MCF 10A (cell line): ENCODE measurements at places on chromosomes 12 and 14. TPM values are rescaled to one million over a fixed set of nuclear protein-coding genes. Genes with fewer than 3 reads are reported as not detected.

GRCh38 chr12:49294086-49294803 lies 702 bp upstream of the PRPH start:
- DNase-seq = no peak

CHST11 gene
- 4.8 and 5.3 TPM in 2 replicates for total RNA-seq

ACOT6 gene
- not detected in 2 replicates for total RNA-seq

MDP1 gene
- total RNA-seq = 11.0 and 20.2 TPM in 2 replicates

DNA sequence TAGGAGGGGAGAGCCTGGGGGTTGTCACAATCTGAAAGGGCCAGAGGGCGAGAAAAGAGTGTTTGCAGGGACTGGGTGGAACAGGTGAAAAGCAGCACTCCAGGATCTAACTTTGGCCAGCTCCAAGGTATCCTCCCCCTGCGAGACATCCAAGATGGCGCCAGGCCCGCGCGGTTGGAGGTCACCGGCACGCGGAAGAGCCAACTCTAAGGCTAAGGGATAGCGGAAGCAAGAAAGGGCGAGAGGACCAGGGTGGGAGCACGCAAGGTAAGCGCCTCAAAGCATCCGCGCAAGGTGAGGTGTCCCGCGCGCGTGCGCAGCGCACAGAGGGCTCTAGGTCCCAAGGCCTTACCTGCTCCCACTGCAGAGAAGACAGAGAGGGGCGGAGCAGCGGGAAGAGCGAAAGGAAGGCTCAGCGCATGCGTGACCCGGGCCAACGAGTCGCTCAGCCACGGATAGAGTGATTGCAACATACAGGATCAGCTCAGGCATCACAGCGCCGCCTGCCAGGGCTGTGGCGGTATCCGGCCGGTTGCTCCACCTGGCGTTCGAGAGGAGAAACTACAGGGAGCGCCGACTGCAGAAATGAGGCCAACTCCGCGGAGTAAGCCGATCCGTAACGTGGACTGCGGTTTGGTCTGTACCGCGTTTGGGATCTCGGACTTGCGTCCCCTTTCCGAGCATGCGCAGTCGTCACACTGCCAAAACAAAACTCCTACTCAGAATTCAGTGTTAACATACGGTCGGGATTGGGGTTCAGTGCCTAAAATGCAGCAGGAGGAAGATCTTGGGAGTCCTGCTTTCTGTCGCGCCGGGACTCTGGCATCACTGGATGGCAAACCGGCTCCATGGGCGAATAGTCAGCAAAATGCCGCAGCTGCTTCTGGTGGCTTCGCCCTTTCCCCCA lies at the start of gene ATP5MC2:
Gene ATP5MC2, minus strand, starts transcription at position 383 of the 907 bp plus-strand sequence. CDS start 3,469 bp downstream, outside the sequence.
- peak; percentile 98 for DNase-seq

- DNase-seq = no peak
These were observed 89.4 kb downstream of the R3HDM2 start for GRCh38 chr12:57341275-57341990.

DNA sequence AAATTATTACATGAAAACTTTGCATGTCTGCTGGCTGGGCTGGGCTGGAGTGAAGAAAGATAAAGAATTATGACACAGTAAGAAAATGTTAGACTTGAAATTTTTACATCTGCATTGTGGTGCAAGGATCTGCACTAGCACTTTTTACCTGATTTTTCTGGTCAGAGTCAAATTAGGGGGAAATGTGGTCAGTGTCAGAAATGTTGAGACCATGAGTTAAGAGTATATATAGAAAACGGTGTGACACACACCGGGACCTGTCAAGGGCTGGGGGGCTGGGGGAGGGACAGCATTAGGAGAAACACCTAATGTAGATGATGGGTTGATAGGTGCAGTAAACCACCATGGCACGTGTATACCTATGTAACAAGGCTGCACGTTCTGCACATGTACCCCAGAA lies 90.3 kb downstream of the IGF1 start:
- DNase-seq = no peak

DNA sequence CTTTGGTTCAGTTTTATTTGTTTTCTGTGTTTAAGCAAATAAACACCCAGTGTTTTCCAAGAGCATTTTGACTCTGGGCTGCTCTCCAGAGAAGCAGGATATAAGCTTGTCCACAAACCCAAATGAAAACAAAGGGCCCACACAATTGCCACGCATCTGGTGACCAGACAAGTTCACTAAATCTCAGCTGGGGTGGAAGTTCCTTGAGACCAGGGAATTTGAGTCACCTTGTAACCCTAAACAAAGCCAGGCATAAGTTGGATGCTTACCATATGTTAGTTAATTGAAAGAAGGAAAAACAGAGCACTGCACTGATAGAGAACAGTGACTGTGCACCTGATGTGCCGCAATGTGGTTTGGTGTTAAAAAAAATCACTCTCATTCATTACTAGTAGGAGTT lies 1.6 kb upstream of the TXNRD1 start:
- DNase-seq = peak; percentile 78

KRT77 gene
- not detected in 2 replicates for total RNA-seq

DNA sequence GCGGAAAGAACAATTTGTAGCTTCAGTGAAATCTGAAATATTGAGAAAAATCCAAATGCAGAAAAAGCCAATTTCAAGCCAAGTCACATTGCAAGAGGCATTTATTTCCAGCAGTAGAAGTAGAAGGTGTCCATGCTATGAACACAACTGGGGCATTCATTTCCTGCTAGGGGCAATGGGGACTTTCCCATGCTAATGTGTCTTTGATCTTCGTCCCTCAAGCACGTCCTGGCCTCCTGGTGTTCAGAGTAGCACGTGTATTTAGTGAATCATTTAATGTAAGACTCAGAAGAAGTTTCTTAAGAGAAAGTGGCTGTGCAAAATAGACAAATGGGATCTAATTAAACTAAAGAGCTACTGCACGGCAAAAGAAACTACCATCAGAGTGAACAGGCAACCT lies 267.9 kb downstream of the TMEM132C start:
- DNase-seq = no peak

- no peak for DNase-seq
These were observed 467.2 kb downstream of the MED13L start for GRCh38 chr12:115810122-115810901.

NKX2-1 gene
- total RNA-seq = not detected in 2 replicates

SYNDIG1L gene
- not detected in 2 replicates for total RNA-seq

DNA sequence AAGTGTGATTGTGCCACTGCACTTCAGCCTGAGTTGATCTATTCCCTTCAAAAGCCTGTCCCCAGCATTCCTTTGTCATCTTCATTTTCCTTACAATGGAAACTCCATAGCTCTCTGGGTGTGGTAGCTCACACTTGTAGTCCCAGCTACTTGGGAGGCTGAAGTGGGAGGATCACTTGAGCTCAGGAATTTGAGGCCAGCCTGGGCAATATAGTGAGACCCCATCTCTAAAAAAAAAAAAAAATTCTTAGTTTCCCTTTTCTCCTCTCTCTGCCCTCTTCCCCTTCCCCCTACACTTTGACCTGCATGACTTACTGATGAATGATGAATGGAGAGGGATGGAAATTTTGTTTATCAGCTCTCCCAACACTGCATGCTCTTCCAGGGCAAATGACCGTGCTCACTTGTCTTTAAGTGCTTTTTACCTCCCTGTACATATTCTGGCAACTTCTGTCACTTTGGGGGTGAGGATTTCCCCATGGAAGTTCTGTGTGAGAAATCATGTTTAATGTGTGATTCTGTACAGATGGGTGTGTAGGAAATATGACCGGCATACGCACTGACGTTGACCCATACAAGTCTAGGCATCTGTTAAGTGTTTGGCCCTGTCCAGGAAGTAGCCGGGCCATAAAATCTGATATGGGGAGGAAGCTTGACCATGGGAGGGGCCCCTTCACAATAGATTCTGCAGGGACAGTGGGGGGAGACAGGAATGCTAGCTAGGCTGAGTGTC lies 65.4 kb downstream of the ZFP36L1 start:
- DNase-seq = no peak

FAIM2 gene
- not detected in 2 replicates for total RNA-seq

TMEM30B gene
- 0.09 and 0.22 TPM in 2 replicates for total RNA-seq

DNA sequence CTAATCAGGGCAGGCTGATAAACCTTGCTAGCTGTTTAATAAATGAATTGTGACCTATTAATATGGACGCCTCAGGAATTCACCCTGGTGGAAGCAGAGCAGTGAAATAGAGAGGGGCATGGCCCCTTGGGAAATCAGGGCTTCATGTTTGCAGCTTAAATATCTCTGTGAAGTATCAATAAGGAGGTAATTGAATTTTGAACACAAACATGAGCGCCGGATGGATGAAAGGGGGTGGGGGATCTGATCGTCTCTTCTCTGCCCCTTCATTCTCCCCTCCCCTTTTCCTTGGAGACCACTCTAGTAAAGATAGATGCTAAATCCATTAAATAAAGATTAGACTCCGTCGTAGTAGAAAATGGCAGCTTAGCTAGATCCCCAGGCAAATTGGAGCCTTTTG lies 70.5 kb downstream of the LIN52 start:
- no peak for DNase-seq

GRCh38 chr14:37588956-37589714 lies 5.9 kb downstream of the FOXA1 start:
- no peak for DNase-seq

MANSC4 gene
- not detected in 2 replicates for total RNA-seq

LTBP2 gene
- 9.1 and 16.8 TPM in 2 replicates for total RNA-seq

DNA sequence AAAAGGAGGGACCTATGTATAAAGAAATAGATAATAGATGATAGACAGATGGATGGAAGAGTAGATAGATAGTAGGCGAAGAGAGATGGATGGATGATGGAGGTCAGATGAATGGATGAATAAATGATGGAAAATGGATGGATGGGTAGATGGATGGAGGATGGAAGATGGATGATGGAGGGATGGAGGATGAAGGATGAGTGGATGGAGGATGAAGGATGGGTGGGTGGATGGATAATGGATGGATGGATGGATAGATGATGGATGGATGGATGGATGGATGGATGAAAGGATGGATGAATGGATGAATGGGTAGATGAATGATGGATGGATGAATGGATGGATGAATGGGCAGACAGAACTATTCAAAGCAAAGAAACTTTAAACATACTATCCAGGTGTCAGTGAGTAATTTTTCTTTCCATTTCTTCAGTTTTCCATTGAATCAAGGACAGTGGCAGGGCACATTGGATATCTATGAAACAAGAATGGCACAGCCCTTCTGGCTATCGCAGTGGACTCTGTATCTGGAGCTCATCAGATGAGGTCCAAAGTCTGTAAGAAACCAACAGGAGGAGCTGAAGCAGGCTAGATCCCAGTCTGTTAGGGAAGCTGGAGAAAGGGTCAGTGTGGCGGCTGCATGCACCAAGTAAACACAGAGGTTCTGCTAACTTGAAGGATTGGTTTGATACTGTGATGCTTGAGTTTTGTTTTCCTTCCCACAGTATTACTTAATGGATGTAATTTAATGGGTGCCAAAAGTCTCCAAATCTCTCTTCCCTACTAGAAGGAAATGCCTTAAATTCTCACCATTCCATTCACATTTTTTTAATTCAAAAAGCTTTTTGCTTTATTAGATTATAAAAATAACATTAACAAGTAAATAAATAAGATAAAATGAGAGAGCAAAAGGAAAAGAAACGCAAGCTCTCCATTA lies 18.1 kb upstream of the MED13L start:
- DNase-seq = no peak

DNA sequence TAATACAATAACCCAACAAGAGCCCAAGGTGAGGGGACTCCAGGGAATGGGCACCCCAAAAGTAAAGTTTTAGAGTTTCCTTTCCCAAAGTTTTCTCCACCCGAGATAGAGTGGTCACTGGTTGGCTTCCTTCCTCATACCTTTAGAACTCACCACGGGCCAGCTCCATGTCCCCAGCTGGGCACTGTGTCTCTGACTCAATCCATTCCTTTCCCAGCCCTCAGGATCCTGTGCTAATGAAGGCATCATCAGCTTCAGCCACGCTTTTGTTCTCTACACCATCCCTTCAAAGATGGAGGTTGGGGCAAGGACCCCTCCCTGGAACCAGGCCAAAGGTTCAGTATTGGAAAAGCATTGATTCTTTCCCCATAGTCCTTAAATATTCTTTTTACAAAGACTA lies 59.8 kb upstream of the VASH1 start:
- DNase-seq = no peak

- DNase-seq = peak; percentile 38
These were observed 39.8 kb downstream of the NDUFA12 start for GRCh38 chr12:94963649-94964048.

GRCh38 chr14:23352506-23353432 lies at the start of gene SLC22A17:
SLC22A17 (minus strand) TSS chr14:23352887.
- DNase-seq = no peak

- DNase-seq = no peak
These were observed 67.4 kb downstream of the PPP2R5E start for GRCh38 chr14:63475761-63476160.

DNA sequence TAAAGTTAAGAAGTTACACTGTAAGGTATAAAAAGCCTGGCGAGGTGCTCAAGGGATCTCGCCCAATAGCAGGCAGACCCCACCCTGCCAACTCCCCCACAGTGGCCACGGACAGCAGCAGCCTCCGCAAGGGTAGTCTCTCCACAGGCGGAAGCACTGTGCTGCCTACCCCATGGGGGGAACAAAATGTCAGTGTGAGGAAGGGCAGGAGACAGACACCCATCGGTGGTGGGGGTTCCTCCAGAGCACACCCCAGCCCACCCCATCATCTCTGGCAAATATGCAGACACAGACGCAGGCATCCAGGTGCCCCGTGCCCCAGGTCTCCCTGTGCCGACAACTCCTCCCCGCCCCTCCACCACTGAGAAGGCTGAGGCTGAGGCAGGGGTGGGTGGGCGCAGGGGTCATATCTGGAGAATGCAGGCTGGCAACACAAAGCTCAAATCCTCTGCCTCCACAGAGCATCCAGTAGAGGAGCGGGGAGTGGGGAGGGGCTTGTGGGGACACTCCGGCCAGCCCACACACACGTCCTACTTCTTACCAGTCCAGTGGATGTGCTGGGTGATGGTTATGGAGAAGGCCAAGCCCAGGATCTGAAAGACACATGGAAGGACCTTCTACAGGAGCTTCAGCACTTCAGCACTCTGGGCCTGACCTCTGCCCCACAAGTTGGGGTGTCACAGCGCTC lies 68.3 kb upstream of the DDX11 start:
- no peak for DNase-seq

DNA sequence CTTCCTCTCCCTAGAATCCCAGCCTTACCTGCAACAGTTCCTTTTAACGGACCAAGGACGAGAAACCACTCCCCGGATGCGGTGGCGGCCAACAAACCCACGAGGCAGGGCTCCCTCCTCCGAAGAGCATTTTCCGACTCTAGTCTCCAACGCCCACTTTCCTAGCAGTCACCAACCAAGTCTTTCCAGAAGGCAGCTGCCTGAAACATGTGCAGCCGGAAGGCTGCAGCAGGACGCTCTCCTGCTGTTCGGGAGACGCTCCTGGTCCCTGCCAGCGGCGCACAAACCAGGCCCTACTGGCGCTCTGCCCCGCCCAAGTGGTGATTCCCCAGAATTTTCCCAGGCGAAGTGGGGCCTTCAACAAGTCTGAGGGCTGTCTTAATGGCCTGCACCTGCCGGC lies 21.1 kb upstream of the ADAM20 start:
- DNase-seq = no peak

- DNase-seq = no peak
These were observed 48.4 kb downstream of the SLC4A8 start for GRCh38 chr12:51472984-51473383.

- no peak for DNase-seq
These were observed 1.5 kb downstream of the LGR5 start for GRCh38 chr12:71440763-71441748.
